ENCODE measurements at places on chromosomes 6 and 20.
A peak's percentile ranks its signal among the peaks of the same experiment; 100 is the strongest.

GRCh38 chr20:17066902-17067301 is 159.9 kb upstream of the PCSK2 start:
- DNase-seq = no peak

DNA sequence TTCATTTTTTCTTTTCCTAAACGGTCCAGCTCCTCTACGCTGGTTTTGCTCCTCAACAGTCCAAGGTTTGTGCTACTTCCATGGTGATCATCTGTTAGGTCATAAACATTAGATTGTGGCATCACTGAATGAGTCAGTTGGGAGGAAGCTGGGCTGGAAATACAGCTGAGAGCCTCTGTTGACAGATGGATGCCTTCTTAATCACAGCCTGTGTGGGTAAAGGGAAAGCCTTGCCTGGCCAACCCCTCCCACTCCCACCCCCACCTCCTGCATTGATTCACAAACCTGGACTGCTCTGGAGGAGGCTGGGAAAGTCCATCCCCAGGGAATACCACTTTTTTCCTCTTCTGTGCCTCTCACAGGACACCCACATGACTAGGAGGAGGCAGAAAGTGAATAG is 180.6 kb upstream of the CCN2 start:
- DNase-seq = peak; percentile 46

DNA sequence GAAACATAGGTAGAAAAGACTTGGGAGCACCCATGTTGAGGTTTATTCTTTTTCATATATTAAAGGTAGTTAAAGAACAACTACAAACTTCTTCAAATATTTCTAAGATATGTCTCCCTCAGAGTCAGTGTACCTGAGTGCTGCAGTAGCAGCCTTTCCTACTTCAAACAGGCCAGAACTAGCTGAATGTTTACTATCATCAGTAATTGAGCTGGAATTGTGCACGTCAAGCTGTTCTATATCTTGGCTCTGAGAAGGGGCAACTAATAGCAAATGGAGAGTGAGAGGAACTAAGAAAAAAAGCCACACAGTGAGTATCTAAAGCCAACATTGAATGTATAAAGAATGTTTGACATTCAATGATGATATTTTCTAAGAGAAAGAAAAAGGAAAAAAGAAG is 21.7 kb downstream of the MTCL3 start:
- no peak for DNase-seq

DNA sequence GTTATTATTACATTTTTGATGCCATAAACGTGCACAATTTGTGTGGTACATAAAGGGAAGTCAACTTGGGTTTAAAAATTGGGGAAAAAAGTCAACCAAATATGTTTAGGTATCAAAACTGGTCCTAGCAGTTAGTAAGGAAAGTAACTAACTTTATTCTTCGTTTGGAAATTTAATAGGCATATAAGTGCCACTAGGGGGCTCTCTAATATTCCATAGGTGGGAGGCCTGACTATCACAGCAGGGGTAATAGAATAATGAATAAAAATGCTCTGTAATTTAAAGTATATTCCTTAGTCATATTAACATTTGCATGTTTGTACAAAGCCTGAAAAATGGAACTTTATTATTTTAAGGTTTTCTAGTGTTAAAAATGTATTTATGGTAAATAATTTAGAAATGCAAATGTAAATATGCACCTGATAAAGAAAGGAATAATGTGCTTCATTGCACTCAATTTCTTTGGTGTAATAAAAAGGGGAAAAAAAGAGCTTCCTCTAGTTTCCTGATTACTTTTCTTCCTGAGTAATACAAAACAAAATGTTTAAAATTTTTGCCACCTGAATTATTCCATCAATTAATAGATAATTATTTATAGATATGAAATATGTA is 125.7 kb upstream of the HDAC2 start:
- no peak for DNase-seq

- DNase-seq = peak; percentile 76
These were observed 106.5 kb downstream of the SMLR1 start for GRCh38 chr6:130933712-130934200.

GRCh38 chr20:36499211-36499610 is 42.1 kb upstream of the MYL9 start:
- no peak for DNase-seq

DNA sequence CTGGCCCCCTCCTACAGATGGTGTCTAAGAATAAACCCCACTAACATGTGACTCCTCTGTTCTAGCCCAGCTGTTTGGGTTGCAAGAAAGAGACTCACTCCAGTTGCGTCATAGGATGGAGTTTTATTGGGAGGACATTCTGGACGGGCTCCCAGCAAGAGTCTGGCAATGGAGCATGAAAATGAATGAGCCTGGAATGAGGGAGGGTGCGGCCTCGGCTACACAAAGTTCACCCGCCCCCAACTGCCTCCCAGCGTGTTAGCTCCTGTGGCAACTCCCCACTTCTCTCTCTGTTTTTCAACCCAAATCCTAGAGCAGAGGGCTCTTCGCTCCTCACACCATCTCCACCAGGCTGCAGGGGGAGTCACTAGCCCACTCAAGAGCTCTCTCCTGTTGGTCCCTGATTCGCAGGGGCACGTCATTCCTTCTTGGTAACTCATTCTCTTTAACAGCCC is 5.1 kb upstream of the ADAM33 start:
- DNase-seq = peak; percentile 97

DNA sequence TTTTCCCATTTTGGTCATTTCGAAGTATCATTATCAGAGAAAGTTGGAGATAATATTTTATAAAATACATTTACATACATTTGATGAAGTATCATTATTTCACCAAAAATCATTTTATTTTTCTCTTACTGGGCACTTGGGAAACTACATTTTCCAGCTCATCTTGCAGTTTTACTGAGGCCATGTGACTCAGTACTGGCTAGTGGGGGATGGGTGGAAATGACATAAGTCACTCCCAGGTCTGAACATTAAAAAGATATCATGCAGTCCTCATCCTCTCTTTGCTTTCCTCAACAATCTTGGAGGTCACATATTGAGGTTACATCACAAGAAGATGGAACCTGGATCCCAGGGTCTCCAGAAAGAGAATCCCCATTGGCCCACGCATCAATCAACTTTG is 84.1 kb downstream of the CD24 start:
- DNase-seq = no peak
